NCI-H510A treated with DMSO at 0.1 percent for 48 hours (cell line): ENCODE measurements at places on chromosomes 16 and 17.

DNA sequence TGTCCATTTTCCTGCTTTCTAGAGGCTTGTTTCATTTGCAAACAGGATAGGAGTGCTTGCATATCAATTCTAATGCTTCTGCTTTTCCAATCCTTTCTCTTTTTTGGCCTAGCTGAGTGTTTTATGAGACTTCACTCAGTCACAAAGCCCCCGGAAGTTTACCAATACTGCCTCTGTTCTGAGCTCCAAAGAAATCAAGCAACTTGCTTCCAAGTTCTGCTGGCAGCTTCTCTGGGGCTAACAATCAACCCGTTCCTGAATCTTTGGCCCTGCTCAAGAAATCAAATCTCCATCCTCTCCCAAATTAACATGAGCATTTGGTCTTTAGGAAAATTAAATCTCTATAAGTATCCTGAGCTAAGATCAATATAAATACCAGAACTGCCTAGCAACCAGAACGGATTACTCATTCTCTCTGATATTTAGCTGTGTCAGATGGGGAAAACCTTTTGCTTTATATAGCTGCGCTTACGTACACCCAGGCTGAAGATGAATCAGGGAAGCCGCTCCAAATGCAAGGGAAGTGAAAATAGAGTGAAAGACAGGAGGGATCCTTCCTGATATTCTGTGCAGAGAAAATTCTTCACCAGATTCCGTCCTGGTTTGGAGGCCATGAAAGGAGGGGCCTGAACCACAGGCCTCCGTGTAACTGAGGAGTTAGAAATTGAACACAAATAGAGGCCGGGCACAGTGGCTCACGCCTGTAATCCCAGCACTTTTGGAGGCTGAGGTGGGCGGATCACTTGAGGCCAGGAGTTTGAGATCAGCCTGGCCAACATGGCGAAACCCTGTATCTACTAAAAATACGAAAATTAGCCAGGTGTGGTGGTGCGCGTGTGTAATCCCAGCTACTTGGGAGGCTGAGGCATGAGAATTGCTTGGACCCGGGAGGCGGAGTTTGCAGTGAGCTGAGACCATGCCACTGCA lies 23.3 kb upstream of the GRB2 start:
- no peak for DNase-seq

DNA sequence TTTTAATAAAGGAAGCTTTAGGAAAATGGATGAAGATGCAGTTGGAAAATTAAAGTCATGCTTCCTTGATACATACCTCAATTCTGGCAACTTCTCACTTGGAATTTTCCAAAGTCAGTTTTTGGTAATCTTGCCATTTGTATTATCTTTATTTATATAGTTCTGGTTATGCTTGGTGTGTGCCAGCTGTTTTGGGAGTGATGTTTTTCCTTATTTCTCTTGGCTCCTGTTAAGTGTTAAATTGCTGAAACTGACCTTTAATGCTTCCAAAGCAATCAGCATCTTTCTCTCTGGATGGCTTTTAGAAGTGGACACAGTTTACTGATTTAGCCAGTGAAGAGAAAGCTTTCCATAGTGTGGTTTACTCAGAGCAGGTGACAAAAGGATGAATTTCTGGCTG lies 70.1 kb upstream of the HAS3 start:
- DNase-seq: no peak

DNA sequence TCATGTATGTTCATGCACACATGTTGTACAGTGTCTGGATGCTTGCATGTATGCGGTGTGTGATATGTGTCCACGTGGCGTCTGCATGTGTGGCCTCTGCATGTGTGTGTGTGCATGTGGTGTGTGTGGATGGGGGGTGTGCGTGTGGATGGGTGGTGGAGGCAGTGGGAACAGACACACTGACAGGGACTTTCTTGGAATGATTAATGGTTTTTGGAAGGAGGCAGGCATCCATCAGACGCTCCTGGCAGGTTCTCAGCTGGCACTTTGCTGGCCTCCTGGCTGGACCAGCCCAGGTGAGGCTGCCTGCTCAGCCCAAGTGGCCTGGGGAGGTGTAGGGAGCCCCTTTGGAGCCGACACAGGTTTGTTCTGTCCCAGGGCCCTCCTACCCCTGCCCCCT lies 121.2 kb upstream of the CIBAR2 start:
- no peak for DNase-seq

DNA sequence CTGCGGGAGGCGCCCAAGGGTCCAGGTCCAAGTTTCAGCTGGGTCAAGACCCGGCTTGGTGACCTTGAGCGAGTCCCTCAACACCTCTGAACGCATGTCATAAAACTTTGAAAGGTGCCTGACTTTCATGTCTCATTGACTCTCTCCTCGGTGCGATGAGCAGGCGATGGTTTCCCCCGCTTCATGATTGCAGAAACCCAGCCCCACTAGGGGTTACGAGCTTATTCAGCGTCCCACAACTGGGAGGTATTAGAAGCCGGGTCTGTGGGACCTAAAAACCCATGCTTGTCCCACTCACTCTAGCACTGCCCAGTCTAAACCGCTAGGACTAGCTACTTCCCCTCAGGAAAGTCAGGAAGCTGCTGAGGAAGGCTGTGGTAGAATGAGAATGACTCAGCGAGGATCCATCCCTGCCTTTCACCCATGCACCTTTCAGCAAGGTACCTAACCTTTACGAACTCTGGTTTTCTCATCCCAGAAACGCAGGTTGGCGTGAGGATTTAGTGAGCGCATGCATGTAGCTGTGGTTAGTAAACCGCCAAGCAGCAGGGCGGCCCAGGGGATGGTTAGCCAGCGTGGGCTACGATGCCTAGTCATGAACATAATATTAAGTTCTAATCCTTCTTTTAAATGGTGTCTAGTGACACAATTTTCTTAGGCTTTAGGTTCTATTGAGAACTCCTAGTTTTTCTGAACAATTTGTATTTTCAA lies 26.2 kb upstream of the RFFL start:
- no peak for DNase-seq

DNA sequence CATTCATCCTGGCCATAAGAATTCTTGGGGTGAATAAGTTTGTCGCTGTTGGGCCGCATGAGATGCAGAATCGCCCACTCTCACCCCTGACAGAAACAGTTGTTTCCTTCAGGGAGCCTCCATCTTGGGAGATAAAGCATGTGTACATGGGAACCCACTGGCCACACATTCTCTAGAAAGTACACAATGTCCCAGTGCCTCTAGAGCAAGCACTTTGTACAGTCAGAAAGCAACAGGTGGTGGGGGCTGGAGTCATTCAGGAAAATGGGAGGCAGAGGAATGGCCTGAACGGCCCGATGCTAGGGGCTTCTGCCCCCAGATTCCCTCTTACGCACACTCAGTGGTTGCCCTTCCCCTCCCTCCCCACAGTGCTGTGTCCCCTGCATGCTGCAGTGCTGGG lies 16.1 kb downstream of the ACE start:
- DNase-seq: no peak

DNA sequence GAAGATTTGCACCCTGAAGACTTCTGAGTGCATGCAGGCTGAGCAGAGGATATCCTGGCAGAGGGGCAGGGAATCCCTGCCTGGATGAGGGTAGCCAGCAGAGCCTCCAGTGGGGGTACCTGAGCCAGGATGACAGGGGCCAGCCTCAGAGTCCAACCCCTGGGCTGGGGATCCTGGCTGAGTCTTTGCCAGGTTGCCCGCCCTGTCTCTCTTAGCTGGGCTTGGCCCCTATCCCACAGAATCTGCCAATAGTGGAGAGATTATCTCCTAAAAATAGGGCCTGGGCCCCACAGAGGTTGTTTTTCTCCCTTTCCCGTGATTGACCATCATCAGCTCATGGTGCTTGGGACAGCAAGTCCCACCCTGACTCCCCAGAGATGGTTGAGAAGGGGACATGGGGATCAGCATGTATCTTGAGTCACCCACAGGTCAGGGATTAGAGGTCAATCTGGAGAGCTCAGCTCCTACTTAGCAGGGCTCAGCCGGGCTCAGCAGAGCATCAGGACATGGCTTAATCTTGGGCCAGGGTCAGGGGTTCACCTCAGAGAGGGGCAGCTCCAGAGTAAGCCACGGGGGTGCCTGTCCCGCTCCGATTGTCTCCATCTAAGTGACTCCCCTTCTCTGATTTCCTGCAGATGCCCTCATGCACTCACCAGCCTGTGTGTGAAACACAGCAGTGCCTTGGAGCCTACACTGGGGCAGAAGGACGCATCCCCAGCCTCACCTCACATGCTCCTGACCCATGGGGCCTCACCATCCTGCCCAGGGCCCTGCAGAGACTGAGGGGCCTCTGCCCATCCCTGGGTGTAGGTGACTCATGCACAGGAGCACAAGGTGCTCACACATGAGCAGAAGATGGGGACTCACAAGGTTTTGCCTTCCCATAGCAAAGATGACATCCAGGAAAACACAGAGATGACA lies 11.5 kb downstream of the CDH16 start:
- no peak for DNase-seq

DNA sequence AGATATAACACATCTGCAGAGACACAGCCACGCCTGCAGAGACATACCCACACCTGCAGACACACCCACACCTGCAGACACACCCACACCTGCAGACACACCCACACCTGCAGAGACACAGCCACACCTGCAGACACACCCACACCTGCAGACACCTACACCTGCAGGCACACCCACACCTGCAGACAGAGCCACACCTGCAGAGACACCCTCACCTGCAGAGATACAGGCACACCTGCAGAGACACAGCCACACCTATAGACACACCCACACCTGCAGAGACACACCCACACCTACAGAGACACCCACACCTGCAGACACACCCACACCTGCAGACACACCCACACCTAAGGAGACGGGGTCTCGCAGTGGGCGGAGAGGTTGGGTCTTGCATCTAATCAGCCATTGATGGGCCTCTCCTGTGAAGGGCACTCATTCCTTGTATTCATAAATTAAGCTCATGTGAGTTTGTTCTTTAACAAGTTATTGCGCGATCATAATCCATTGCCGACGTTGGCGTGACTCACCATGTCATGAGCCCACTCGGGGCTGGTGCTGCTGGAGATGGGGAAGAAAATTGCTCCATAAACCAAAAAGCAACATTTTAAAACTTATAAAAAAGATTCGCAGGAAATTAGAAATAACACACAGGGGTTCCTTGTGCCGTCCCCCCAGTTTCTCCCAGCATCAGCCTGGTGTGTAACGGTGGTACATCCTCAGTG lies 28.9 kb upstream of the CDH15 start:
- no peak for DNase-seq

GRCh38 chr17:10779609-10780008 lies 24.3 kb downstream of the TMEM238L start:
- no peak for DNase-seq

GRCh38 chr17:76997981-76998531 lies 129.9 kb downstream of the MGAT5B start:
- DNase-seq: no peak

DNA sequence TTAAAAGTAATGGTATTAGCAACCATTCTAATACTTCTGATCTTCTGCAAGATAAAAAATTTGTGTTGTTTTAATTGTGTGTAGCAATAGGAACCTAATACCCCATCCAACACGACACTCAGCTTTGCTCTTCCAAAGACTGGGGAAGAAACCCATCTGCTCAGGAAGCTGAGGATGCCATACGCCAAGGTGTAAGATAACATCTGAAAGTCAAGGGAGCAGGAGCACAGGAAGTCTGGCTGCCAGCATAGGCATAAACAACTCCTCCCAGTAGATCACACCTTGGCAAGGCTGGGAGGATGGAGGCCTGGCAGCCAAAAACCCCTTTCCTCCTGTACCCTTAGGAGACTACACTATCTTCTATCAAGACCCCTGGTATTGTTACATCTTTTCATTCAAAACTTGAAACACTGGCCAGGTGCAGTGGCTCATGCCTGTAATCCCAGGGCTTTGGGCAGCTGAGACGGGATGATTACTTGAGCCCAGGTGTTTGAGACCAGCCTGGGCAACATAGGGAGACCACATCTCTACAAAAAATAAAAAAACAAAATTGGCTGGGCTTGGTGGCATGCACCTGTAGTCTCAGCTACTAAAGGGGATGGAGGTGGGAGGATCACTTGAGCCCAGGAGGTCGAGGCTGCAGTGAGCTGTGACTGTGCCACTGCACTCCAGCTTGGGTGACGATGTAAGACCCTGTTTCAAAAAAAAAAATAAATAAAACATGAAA lies 5.7 kb upstream of the SPHK1 start:
- no peak for DNase-seq

- DNase-seq: no peak
These were observed 181.9 kb downstream of the MSI2 start for GRCh38 chr17:57438066-57438731.

DNA sequence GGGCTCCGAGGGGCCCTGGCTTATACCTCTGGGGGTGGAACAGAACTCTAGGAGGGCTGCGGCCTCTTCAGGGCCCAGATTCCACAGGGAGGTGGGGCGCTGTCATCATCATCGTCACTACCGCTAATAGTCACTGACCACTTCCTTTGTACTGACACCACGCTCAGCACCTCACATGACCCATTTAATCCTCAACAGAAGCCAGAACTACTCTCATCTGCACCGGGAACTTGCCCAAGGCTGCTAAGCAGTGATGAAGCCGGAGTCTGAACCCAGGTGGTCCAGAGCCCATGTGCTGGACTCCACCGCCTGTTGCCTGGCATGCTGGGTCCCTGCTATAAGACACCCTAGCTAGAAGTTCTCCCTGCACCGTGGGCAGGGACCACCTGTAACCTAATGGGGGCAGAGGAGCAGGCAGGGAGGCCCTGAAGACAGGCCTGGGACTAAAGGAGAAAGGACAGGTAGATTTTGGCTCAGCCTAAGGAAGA lies 12.0 kb downstream of the UNC13D start:
- peak; percentile 4 for DNase-seq

DNA sequence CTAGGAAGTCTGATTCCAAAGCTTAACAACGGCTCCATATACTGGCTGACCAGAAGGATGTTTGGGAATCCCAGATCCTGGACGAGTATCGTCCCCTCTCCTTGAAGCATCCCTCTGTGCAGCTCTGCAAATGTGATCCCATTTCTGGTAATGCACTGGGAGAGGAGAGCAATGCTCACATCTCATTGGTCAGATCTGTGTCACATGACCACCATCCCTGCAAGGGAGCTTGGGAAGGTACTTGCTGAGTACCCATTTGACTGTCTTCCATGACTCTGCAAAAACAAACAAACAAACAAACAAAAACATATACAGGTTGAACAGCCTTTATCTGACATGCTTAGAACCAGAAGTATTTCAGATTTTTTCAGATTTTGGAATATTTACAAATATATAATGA lies 41.9 kb upstream of the KDM8 start:
- DNase-seq: no peak

DNA sequence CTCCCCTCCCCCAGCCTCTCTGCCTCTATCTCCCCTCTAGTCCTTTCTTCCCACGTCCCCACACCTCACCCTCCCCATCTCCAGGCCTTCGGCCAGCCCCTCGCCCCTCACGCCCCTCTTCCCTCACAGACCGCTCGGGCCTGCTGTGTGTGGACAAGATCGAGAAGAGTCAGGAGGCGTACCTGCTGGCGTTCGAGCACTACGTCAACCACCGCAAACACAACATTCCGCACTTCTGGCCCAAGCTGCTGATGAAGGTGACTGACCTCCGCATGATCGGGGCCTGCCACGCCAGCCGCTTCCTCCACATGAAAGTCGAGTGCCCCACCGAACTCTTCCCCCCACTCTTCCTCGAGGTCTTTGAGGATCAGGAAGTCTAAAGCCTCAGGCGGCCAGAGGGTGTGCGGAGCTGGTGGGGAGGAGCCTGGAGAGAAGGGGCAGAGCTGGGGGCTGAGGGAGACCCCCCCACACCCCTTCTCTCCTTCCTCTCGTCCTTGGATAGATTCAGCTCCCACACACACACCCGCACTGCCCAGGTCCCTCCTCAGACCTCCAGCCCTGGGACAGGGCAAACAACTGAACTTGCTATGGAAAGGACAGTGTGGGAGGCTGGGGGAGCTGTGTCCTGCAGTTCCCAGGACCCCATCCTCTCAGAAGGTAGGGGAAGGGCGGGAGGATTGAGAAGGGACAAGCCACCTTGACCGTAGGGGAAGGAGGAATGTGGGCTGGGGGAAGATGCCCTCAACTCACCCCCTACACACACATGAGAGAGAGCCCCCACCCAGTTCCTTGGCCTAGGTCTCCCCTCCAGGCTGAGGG lies 11.1 kb downstream of the NR1D1 start:
- no peak for DNase-seq
